ENCODE measurements at places on chromosomes 2 and 18. TPM values are rescaled to one million over a fixed set of nuclear protein-coding genes. Genes with fewer than 3 reads are reported as not detected.

GRCh38 chr18:3508576-3509549 is 58.9 kb downstream of the TGIF1 start:
- DNase-seq, result no peak

DNA sequence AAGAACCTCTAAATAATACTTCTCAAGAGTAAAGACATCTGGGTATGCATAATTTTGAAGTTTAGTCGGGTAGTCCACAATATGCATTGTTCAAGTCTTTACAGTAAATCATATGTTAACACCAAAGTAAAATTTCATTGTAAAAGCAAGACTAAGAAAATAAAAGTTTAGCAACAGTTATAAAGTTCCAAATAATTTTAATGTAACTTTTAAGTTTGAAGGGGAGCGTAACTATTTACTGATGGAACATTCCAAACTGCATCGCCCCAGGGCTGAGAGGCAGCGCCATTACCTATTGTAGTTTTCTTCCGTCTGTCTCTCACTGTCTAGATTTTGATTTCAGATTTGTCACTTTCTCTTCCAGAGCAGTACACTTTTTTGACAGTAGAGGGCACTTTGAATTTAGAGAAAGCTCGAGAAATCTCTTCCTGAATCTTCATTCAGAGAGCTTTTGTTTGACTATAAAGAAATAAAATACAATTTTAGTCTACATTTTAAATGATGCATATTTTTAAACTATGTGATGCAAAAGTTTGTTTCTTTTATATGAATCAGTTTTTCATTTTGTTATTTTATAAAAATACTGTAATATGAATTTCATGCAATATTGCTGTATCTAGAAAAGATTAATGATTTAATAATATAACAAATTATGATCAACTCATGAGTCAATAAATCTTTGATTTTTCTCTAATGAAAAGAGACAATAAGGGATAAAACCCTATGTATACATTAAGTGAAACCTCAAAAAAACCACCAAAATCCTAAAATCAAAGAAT is 389.8 kb downstream of the FIGN start:
- peak; percentile 33 for DNase-seq

GRCh38 chr2:193973781-193974180 is 1683.2 kb upstream of the SLC39A10 start:
- DNase-seq, result no peak

Gene SPATA3
- total RNA-seq, result not detected

Gene POTEC
- total RNA-seq, result not detected

Gene ALPP
- total RNA-seq, result not detected

Gene SALL3
- not detected for total RNA-seq
